Dorsolateral prefrontal cortex (tissue), 122 donors: ENCODE measurements at places on chromosomes 5 and 9. TPM values are rescaled to one million over a fixed set of nuclear protein-coding genes. Genes with fewer than 3 reads are reported as not detected.

DNA sequence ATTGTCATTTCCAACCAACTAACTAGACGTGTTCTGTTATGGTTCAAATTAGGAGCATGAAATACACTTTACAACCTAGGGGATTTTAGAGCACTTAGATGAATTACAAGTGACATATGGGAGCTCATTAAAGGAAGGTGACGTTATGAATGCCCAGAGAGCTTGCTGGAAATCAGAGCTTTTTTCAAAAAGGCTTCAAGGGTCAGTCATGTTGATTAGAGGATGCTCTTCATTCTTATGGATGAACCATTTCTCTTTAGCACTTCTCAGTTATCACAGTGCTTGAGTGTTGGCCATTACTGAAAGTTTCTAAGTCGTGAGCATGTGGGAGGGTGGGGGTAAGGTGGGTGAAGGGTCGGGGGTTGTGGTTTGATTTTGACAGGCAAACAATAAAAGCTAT is 1245.5 kb upstream of the DMAC1 start:
- no peak for DNase-seq

- DNase-seq, result no peak
Observed at GRCh38 chr5:26495437-26495836, 542.9 kb downstream of the CDH9 start.

- DNase-seq, result no peak
Observed at GRCh38 chr9:129849901-129850300, 14.6 kb downstream of the USP20 start.

GRCh38 chr9:76610011-76610352 is 151.0 kb downstream of the GCNT1 start:
- DNase-seq, result peak; percentile 23

- no peak for DNase-seq
Observed at GRCh38 chr9:122252796-122253195, 11.8 kb downstream of the RBM18 start.

GRCh38 chr5:160339406-160340130 is 27.2 kb upstream of the CCNJL start:
- DNase-seq, result no peak

SPATA31A3 gene
- not detected for total RNA-seq

ANKRD18A gene
- total RNA-seq, result 48.9 TPM

FAM221B gene
- total RNA-seq, result not detected

INSL6 gene
- not detected for total RNA-seq

FAXDC2 gene
- total RNA-seq, result 77.3 TPM

TSLP gene
- total RNA-seq, result 0.73 TPM

CRAT gene
- 46.2 TPM for total RNA-seq
